ENCODE measurements at places on chromosomes 3 and 15.
A peak's percentile ranks its signal among the peaks of the same experiment; 100 is the strongest.

DNA sequence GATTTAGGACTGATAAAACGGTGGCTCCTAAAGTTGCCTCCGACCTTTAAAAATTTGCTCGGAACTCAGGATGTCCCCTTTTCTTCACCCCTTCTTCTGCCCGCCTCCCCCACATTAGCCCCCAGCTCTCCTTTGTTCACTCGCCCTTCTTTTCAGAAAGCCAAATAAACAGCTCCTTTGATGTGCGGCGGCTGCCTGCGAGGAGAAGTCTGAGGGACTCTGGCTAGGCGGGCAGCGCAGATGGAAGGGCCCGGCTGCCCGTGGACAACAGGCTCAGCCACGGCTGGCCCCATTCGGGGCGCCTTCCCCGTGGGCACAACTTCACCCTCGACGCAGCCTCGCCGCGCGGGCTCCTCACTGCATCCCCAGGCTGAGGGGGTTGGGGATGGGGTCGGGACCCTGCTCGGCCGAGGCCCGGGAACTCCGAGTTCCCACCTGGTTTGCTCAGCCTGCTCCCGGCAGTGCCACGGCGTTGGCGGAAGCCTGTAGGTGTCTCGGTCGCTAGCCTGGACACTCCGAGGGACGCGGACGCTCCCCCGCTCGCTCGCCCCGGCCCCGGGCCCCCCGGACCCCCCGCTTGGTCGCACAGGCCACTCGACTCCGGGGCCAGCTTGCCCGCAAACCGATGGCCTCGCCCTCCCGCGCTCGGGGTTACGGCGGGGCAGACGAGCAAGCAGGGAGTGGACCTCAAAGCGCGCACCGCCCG, 897 bp upstream of the TLE3 start:
- DNase-seq = peak; percentile 54

DNA sequence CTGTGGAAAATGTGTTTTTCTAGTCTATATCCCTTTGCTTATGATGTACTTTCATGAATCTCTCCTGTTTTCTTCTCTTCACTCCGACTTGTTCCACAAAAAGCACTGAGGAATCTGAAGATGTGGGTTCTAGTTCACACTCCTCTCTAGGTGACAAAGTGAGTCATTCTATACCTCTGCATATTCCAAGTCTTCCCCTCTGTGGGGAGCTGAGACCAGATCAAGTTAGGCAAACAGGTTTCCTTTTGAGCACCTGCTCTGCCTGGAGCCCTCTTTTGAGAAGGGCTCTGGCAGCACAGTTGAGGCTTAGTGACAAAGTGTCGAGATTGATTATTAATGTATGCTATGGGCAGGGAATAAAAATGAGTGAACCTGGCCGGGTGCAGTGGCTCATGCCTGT, 82.4 kb upstream of the VGLL4 start:
- no peak for DNase-seq

DNA sequence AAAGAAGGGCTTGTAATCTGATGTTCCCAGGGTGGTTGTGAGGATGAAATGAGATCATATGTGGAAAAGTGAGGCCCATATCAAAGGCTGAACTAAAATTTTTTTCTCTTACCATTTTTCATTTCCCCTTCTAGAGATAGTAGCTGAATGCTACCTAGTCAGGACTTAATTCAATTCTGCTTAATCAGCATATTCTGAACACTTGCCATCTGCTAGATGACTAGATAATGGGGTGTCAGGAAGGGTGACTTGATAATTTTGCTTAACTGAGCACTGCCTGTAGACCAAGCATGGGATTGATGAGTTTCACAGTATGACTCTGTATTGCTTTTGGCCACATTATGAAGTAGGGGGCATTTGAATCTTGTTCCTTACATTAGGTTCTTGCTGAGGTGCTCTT, 136.2 kb downstream of the CHST2 start:
- no peak for DNase-seq

DNA sequence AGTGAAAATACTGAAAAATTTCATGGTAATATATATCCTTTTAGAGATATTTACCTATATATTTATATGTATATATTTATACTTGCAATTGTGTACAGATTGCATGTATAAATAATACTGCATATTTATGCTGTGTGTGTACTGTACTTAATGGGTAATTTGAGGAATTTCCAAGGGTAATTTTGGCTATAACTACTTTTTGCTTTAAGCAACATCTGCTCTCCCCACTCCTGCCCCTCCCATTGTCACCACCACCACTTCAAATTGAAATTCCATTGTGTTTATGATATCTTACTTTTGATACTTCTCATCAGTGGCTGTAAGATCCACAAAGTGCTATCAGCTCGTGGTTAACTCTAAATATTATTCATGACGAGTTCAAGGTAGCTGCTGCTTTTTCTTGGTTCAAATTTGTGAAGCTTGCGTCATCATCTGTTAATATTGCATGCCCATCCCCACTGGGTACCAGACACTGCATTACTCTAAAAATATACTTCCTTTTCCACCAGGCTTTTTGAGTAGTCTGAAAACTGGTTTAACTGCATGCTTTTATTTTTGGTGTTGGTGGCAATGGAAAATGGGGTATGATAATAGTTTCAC, 91.7 kb upstream of the MITF start:
- no peak for DNase-seq

- DNase-seq = no peak
These were observed 29.7 kb downstream of the TNIK start for GRCh38 chr3:171430530-171430929.
